ENCODE measurements at places on chromosomes 3 and 15.

GRCh38 chr15:63065262-63066221, 23.0 kb downstream of the TPM1 start:
- DNase-seq, result no peak

- DNase-seq, result no peak
Measured at GRCh38 chr3:111073218-111073617, 1.6 kb downstream of the NECTIN3 start.

- peak; percentile 73 for DNase-seq
Measured at GRCh38 chr3:124032881-124033359, 41.0 kb upstream of the ROPN1 start.

- DNase-seq, result no peak
Measured at GRCh38 chr3:115548611-115549010, 74.7 kb upstream of the GAP43 start.

- no peak for DNase-seq
Measured at GRCh38 chr15:66765478-66766281, 63.6 kb downstream of the SMAD6 start.

DNA sequence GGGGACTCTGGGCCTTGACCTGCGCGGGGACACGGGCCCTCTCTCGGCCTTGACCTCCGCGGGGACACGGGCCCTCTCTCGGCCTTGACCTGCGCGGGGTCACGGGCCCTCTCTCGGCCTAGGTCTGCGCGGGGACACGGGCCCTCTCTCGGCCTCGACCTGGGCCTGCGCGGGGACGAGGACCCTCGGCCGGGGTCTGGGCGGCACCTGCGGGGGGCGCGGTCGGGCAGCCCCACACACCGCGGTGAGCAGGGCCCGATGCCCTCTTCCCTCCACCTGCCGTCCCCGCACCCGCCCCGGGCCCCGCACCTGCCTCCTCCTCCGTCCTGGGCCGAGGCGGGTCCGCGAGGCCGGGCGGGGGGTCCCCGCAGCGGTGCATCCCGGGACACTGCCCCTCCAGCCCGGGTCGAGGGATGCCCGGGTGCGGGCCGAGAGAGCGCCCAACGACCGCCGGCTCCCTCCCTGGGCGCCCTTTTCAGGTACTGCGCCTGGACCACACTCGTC, 15.6 kb upstream of the CERS3 start:
- DNase-seq, result no peak

DNA sequence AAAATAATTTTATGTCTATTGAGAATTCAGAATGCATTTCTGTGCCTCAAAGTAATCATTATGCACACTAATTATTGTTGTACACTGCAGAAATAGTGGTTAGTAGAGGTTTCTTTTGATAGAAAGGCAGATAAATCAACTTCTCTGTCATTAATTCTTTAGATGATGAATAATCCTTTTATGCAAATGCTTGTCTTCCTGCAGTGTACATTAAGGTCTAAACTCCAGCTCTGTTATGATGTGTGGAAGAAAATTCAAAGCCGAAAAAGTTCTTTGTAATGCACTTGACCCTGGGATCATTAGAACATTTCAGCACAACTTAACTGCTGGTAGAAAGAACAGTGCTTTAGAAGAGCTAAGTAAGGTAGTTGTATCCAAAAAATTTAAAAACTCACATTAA, 353.0 kb downstream of the NLGN1 start:
- DNase-seq, result no peak

DNA sequence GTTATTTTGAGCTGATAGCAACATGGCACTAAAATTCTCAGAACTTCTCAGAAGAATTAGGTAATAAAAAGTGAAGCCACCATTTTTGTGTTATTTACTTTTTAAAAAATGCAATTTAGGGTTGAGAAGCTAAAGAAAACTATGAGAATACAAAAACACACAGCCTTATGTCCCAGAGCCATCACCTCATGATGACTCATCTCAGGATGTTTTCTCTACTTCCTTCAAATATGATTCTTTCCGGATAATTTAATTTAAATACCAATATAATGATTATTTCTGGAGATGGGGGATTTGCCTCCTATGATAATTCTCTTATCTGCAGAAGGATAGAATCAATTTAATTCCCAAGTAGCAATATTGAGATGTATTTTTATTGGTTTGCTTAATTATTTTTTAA, 105.6 kb upstream of the BFSP2 start:
- DNase-seq, result no peak

DNA sequence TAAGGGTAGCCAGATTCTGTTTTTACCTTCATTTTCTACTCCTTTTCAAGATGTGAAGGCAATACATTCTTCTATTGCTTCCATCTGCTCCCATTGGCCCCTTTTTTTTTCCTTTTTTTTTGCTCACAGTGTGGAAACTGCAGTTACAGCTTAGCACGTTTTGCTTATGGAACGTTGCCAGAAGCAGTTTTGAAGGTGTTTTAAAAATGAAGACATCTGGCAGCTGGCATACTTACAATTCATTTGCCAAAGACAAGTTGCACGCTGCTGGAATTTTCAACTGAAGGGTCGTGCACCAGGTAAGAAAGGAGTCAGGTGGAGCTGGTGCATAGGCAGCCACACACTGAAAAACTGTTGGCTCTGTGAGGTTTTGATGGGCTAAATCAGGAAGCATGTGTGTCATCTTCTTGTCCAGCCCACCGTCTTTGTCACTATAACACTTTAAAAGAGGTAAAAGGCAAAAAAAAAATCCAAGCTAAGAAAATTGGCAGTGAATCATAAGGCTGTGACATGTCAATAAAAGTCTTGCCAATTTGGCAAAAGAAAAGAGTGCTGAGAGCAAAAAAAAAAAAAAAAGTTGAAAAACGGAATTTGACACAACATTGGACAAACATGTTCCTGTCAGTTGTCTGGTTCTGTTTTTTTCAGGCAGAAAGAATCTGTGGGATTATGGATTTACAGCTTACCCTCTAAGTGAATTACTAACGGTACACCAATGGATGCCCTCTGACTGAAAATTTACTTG, 225.4 kb upstream of the SOX2 start:
- no peak for DNase-seq

GRCh38 chr3:194100856-194101390, 35.0 kb upstream of the HES1 start:
- no peak for DNase-seq

- peak; percentile 3 for DNase-seq
Measured at GRCh38 chr15:51126842-51127241, 32.1 kb upstream of the TNFAIP8L3 start.

DNA sequence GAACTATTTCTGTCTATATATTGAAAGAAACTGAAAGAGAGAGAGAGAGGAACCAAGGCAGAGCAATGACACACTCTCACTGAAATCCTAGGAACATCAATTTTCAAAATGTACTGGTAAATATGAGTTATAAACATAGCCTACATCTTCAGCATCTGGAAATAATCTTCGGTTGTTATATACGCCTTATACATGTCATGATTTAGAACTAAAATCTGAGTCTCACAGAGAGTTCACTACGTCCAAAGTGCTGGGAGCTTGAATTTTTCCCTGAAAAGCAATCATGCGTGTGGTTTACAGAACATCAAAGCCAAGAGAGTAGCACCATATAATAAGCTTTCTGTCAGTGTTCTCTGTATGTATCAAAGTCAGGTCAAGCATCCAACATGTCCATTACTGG, 420.0 kb upstream of the CBLB start:
- DNase-seq, result no peak

DNA sequence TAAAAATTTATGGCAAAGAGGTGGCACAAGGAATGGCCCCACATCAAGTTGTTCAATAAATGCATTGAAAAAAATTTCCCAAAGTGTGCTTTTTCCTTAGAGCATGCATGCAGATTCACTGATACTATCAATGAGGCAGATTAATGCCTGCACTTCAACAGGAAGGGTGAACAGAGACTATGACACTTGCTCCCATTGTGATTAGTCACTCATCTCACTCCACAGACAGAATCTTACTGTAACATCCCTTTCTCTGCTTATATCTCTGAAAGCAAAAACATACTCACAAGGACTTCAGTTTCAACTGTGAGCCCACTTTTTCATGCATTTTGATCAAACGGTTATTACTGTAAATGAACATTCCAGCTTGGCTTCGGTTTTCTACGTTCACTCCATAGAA, 60.9 kb downstream of the MORC1 start:
- no peak for DNase-seq

- no peak for DNase-seq
Measured at GRCh38 chr3:128855569-128855968, 23.9 kb upstream of the ACAD9 start.

- no peak for DNase-seq
Measured at GRCh38 chr3:4797201-4797705, 182.0 kb upstream of the BHLHE40 start.

DNA sequence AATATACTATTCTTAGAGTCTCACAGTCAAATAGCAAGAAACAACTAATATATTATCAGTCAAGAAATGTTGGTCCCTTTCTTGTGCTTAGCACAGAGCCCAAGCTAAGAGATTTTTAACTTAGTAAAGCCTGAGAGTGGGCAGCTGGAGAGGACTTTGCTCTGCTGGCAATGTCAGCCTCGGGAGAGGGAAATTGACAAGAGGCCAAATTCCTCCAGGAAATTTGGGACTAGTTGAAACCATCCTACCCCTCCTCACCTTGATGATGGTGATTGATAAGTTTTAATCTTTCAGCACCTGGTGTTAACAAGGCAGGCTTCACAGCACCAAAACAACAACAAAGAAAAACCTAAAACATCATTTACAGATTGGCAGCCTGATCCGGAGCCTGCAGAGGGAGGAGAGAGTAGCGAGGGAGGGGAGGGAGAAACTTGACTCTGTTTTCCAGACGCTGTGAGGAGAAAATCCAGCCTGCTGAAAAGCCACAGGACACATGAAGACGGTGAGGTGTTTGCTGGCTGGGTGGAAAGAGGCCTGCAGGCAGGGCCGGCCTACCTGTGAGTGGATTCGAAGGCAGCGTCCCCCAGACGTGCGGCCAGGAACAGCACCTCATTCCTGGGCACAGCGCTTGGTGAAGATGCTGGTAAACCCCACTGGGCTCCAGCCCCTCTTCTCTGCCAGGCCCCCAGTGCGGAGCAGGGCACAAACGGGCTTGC, 150.9 kb downstream of the LRRC28 start:
- DNase-seq, result no peak

- peak; percentile 70 for DNase-seq
Measured at GRCh38 chr3:184523825-184524615, 37.6 kb upstream of the EPHB3 start.

GRCh38 chr3:99647081-99647480, 8.7 kb downstream of the COL8A1 start:
- no peak for DNase-seq

DNA sequence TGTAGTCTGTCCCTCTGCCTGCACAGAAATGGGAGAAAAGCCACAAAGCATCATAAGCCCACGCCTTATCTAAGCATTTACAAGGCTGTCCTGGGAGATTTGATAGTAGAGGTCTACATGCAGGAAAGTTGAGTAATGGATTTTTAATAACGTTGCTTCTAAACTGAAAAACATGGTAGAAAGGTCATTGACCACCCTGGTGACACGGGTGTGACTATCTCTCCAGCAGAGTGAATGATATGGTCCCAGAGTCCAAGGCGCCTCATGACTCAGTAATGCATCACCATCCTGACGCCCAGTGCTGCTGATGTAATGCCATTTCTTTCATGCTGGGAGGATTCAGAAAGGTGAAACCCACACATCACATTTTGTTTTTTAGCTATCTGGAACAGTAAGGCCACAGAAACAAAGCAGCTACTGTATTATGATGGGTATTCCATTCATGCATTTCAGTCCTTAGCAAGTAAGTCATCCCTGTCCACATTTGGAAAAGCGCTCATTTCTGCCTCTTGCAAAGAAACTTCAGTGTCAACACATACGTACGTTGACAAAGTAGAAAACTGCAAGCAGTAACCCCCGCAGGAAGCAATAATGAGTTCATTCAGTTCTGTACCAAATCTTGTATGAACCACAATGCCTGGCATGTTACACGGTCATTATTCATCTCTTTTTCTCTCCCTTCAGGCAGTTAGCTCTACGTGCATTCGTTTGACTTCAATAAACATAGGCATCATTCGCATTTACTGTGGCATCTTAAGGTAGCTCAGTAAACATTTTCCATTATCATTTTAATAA, 483.5 kb downstream of the GABRG3 start:
- DNase-seq, result no peak

DNA sequence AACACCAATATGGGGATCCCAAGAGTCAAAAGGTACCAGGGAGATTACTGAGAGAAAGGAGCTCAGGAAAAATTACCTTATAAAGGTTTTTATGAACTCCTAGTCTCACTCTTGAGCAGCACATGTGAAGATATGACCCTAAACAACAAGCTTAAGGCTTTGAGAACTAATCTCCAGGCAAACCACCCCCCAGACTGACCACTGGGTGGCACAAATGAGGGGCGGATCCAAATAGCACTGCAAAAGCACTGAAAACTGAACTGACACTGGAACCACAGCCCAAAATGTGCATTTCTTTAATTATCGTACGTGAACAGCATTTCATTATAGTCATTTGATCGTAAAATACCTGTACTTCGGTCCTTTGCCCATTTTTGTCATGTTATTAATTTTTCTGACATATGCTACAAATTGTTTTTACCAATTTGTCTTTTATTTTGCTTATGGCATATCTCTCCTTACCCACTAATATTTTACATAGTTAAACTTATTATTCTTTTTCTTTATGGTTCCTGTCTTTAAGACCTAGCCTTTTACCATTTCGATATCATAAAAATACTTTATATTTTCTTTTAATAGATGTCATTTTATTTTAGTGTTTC, 31.5 kb upstream of the TFDP2 start:
- peak; percentile 35 for DNase-seq

DNA sequence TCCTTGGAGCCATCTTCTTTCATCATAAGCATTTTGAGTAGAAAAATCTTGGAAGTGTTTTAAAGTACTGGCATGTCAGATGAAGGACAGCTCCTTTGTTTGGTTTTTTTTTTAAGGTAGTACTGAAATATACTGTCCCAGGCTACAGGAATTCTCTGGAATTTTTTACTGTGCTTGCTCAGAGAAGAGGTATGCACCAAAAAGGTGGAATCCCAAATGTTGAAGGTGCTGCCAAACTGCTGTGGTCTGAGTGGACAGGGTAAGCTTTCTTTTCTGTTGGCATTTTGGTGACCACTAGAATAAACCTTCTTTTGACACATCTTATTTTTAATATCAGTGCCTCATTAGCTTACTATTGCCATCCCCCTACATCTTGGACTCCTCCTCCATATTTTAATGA, 7.2 kb downstream of the GNL3 start:
- DNase-seq, result no peak

DNA sequence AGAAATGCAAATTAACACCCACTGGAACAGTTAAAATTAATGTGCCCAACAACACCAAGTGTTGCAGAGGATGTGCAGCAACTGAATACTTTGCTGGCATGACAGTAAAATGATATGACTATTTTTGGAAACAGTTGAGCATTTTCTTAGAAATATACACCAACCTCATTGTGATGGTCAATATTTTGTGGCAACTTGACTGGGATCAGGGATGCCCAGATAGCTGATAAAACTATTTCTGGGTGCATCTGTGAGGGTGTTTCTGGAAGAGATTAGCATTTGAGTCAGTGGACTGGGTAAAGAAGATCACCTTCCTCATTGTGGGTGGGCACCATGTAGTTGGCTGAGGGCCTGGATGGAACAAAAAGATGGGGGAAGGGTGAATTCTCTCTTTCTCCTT, 57.9 kb downstream of the RPLP1 start:
- no peak for DNase-seq

GRCh38 chr3:53589201-53589600, 94.8 kb downstream of the CACNA1D start:
- no peak for DNase-seq

GRCh38 chr3:78734048-78734637, 1033.7 kb downstream of the ROBO1 start:
- no peak for DNase-seq
